ELR (cell line): ENCODE measurements at places on chromosomes 3 and 15.
A peak's percentile ranks its signal among the peaks of the same experiment; 100 is the strongest.

GRCh38 chr3:95044101-95044500, 981.2 kb downstream of the NSUN3 start:
- no peak for DNase-seq

DNA sequence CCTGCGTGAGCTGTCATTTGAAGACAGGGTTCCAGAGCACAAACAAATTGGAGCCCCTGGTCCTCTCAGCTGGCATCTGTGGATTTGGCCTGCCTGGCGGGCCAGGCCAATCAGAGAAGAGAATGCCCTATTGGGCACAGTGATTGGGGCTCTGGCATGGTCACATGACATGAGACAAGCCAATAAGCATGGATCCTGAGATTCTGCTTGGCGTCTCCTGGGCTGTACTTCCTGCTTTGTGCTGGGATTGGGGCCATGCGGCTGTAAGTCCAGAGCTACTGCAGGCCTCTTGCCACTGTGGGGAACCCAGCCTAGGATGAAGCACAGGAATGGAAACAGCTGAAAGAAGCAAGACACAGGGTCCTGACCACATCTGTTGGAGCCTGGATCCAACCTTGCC, 121.4 kb downstream of the FBLN2 start:
- no peak for DNase-seq

DNA sequence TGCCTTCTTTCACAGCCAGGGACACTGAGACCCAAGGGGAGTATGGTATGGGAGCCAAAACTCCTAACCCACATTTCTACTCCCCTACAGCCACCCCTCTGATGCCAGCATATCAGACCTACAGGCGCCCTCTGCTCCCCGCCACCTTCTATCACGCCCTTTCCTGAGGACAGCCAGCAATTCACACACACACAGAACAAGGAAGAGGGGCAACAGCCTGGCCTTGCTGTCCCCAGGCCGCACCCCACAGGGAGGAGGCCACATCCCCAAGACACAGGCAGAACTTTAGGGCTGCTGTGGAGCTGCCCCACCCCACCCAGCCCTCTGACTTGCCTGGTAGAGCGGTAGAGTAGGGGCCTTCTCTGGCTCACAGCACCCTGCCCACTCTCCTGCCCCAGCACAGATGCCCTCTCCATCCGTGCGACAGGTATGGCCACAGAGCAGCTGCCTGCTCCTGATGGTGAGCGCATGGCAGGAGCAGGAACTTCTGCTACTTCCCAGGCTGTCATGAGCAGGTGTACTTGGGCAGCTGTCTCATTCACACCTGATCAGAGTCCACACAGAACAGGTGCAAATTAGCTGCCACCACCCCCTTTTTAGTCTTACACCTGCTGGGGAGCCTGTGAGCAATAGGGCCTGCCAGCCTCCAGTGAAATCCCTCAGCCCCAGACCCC, 33.4 kb downstream of the CCDC33 start:
- no peak for DNase-seq

DNA sequence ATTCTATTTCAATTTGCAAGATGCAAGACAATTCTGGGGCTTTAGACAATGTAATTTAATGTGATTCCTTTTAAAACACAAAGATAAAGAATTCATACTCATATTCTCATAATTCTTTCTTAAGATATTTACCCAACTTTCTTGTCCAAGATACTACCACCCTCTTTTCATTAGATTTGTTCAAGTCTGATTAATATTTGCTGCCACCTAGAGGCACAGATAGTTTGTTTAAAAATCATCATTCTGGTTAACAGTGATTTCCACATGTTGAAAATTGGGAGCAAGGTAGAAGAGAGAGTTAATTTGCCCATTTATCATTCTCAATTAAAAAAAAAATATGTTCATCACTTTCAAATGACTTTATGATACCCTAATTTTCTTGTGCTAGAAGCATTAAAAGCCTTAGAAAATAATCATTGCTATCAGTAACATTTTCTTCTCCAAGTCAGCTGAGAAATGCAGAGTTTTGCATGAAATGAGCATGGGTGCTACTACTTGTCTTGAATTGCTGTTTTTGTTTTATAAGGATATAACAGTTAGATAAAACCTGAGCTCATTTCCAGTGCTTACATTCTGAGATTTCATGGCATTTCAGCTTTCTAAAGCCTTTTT, 11.6 kb downstream of the TAMM41 start:
- peak; percentile 48 for DNase-seq

GRCh38 chr3:160435095-160435494, 14.5 kb downstream of the TRIM59 start:
- no peak for DNase-seq

- DNase-seq = no peak
Observed at GRCh38 chr3:113698956-113699355, 2.5 kb upstream of the USF3 start.

GRCh38 chr3:19110335-19110895, 37.9 kb upstream of the KCNH8 start:
- no peak for DNase-seq

- DNase-seq = no peak
Observed at GRCh38 chr3:152477422-152477821, 208.7 kb downstream of the MBNL1 start.

DNA sequence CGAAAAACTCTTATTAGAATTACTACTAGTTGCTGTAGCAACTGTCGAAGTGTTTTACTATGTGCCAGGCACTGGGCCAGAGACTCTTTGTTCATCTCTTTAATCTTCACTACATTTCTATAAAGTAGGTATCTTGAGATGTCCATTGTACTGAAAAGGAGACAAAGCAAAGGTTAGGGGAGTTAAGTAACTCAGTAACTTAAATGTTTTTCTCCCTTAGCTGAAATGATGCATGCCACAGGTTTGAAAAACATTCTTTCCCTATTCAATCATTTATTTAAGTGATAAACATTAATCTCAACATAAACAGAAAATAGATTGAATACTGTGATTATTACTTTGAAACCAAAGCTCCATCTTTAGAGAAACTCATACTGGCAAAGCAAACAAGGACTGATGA, 776.2 kb downstream of the FHIT start:
- no peak for DNase-seq

DNA sequence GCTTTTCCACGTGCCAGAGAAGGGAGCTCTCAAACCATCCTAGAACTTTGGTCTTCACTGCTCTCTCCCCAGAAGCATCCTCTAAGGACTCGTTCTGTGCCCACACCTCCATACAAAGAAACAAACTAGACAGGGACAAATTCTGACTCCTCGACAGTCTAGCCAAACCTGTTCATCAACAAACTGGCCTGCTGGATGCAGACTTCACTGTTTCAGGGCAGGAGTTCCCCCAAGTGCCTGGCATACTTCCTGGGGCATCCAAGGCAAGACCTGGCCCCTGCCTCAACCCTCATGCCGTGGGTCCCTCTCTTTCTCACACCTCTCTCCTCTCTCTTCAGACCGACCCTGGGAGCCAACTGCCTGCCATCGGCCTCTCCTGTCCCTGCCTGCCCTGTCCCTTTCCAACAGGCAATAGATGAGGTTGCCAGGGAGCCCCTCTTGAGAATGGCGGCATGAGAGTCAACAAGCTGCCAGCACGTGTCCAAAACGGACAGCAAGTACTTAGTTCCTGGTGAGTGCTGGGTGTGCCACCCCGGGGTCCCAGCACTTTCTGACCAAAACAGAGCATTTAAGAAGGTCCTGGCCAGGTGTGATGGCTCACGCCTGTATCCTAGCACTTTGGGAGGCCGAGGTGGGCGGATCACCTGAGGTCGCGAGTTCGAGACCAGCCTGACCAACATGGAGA, 79.1 kb upstream of the HES1 start:
- no peak for DNase-seq

DNA sequence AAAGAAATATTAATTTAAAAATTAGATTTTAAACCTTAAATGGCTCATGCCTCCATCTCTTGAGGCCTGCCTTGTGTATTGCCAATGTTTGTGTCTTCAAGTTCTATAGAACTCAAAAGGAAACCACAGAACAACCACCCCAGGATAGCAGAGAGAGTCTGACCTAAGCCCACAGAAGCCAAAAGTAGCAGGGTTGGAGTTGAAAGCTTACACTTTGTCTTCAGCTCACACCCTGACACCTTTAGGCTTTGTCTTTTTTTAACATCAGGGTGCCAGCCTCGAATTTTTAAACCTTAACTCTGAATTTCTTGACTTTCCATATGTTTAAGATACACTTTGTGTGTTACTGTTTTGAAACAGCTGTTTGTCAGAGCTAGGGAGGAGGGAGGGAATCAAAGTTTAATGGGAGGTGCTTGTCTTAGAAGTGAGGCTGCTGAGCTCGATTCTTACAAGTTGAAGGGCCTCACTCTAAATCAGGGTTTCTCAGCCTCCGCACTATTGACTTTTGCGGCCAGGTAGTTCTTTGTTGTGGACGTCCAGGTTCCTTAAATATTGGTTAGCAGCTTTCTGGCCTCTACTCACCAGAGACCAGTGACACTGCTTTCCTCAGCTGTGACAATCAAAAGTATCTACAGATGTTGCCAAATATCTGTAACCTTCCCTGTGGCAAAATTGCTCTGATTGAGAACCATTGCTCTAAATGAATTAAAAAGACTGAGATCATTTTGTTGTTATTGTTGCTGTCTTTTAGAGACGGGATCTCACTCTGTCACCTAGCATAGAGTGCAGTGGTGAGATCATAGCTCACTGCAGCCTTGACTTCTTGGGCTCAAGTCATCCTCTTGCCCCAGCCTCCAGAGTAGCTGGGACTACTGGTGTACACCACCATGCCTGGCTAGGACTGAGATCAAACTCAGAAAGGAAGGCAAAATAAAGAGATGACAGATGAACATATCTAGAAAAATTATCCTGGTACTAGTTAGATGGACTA, 139.2 kb upstream of the EOMES start:
- no peak for DNase-seq

GRCh38 chr3:171200052-171200749, 173.7 kb upstream of the SLC2A2 start:
- peak; percentile 18 for DNase-seq

DNA sequence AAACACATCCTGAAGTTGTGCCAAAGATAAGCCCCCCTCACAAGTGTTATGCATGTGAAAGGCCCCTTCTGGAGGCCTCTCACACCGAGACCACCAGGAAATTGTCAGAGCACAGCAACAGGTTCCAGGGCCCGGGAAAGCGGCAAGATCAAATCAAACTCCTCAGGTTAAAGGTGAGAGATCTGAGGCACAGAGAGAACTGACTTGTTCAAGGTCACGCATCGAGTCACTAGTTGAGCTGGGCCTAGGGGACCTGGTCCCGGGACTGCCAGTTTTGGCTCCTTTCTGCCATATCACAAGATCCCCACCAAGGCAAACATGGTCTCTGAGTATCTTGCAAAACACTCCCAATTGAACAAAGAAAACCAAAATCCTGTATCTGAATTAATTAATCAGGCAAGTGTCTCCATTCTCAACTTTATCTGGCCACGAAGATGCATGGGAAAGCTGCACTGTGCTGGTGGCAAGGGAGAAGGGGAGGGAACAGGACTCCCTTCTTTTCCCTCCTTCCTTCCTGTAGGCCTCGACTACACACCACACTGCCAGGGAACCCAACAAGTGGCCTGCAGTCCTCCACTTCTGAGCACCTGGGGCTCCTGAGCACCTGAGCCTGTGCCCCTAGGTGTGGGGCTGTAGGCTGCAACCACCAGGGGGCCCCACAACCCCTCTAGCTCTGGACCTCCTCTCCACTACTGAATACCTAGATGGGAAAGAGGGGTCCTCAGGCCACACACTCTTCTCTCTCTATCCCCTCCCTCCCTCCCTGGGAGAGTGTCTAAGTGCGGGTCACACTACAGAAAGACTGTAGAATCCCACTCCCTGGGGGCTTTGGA, 37.3 kb downstream of the ANP32A start:
- DNase-seq = peak; percentile 27

GRCh38 chr15:59099162-59099685, 5.7 kb upstream of the CCNB2 start:
- DNase-seq = no peak

DNA sequence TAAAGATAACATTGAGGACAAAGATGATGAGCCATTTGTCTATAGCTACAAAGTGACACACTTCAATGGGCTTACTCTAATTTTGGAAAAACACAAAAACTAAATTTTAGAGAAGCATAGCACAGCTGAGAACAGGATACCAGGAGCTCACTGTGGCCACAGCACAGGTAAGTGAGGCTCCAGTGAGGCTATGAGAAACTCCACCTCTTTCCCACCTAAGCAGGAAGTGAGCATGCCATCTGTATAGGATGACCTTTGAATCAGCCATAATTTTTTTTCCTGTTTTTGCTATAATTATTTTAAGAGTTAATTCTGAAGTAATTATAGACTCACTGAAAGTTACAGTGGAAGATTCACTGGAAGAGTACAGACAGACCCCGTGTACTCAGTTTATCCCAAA, 82.1 kb upstream of the DCLK3 start:
- DNase-seq = no peak

DNA sequence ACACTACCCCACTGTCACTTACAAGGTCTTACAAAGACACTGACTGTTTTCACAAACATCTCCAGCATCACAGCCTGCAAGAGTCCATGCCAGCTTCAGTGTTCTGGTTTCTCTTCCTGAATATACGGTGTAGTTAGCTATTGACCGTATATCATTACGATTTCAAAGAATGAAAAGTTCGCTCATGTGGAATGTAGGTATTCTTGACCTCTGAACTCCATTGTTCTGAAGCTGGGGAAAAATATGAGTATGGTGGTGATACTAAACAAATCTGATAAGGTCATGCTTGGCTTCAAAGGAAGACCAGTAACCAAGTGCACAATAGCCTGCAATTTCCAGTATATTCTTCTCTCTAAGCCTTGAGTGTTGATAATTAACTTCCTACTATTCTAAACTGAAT, 315.7 kb upstream of the WNT5A start:
- no peak for DNase-seq

DNA sequence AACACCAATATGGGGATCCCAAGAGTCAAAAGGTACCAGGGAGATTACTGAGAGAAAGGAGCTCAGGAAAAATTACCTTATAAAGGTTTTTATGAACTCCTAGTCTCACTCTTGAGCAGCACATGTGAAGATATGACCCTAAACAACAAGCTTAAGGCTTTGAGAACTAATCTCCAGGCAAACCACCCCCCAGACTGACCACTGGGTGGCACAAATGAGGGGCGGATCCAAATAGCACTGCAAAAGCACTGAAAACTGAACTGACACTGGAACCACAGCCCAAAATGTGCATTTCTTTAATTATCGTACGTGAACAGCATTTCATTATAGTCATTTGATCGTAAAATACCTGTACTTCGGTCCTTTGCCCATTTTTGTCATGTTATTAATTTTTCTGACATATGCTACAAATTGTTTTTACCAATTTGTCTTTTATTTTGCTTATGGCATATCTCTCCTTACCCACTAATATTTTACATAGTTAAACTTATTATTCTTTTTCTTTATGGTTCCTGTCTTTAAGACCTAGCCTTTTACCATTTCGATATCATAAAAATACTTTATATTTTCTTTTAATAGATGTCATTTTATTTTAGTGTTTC, 31.5 kb upstream of the TFDP2 start:
- DNase-seq = peak; percentile 60
